Stimulated activated CD4-positive, alpha-beta T cell treated with anti-CD3 and anti-CD28 coated beads, Interleukin-15, amount 100 ng/mL, for 1 hour (primary cell): ENCODE measurements at places on chromosomes 16 and 17.

- DNase-seq: no peak
Measured at GRCh38 chr16:67858500-67858899, 11.0 kb upstream of the CENPT start.

- no peak for DNase-seq
Measured at GRCh38 chr17:79220201-79220712, 145.6 kb downstream of the ENGASE start.

GRCh38 chr16:73547552-73548403 lies 499.9 kb upstream of the ZFHX3 start:
- no peak for DNase-seq

DNA sequence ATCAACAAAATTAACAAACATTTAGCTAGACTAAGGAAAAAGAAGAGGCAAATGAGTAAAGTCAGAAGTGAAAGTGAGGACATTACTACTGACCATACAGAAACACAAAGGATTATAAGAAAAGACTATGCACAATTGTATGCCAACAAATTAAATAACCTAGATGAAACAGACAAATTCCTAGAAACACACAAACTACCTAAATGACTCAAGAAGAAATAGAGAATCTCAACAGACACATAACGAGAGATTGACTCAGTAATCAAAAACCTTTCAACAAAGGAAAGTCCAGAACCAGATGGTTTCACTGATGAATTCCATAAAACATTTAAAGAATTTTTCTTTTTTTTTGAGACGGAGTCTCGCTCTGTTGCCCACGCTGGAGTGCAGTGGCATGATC lies 35.7 kb upstream of the MYLK3 start:
- DNase-seq: no peak

DNA sequence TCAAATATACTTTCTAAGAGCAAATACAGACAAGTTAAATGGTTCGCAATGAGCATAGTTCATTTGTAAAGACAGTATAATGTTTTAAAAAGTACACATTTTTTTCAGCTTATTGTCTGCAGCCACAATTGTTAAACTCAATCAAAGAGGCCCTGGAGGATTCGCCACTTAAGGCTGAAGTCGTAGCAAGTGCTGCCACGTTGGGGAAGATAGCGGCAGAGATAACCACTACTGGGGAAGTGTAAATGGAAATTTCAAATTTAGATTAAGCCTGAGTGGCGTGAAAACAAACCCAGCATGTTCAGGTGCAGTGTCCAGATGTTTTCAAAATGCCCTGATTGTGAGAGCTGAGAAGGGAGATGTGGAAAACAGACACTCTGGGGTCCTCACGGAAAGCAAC lies 8.4 kb downstream of the PMP22 start:
- DNase-seq: no peak

DNA sequence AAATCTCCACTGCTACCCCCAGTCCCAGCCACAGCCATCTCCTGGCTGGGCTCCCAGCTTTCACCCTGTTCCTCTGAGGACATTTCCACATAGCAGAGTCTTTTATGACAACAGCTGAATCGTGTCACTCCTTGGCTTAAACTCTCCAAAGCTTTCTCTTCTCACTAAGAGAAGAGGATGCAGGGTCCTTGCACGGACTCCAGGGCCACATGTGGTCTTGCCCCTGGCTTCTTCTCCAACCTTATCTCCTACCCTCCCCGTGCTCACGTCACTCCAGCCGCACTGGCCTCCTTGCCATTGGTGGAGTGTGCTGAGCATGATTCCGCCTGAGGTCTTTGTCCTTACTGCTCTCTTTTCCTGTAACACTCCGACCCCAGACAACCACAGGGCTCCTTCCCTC lies 39.9 kb upstream of the CCDC182 start:
- no peak for DNase-seq

- no peak for DNase-seq
Measured at GRCh38 chr16:73738266-73738665, 558.3 kb upstream of the PSMD7 start.

DNA sequence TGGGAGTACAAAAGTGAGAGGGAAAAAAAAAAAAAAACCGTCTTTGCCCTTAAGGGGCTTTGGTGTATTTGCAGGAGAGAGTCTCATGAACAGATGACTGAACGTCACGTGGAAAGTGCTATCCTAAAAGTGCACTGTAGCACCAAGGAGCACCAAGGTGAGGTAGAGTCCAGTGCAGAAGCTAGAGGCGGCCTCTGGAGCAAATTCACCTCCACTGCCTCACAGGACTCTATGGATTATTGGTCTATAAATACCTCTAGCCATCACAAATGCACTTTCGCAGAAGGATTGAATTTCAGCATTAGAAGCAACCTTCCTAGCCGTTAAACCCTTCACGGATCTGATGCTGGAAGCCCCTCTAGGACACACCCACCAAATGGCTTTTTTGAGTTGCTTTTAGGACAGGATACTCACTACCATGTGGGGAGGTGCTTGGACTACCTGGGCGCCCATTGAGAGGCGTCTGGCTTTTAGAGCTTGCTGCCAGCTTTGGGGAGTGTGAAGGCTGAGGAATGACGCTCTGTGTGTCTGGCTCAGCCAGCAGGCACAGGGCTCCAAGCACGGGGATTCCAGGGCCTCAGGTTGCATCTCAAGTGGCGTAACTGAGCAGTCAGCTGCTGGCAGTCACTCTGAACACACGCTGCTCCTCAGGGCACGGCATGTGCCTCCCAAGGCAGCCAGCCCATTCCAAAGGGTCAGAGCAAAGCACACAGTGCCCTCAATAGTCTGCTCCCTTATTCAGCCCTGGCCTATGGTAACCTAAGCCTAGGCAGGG lies 52.7 kb downstream of the CDRT4 start:
- no peak for DNase-seq

DNA sequence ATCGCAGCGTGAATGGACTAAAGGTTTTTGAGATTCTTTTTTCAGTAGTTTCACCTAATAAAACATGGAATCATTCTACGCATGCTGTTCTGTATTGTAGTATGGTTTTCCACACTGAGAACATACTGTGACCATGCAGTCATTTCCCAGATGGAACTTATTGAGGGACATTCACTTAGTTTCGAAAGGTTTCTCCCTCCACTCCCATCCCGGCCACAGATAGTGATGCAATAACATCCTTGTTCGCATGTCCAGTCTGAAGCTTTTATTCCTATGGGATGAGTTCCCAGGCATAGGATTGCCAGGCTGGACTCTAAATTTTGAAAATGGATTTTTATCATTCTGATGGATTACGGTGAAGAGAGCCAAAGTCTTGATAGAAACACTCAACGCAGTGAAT lies 420.4 kb downstream of the WWOX start:
- DNase-seq: no peak

DNA sequence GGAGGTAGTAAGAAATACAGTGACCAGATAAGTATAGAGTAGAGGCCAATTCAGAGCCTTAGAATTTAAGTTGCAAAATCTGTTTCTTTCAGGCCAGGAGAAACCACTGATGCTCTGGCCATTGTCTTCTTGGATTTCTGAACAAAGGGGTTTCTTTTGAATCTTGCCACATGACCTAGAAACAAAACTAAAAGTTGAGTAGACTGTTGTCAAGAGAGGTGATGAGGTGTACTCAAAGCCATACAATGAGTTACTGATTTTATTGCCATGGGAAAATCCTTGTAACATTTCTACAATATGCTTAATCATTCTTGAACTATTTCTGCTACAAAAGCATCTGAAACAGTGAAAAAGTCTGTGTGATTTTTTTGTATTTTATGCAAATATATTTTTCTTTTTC lies 881.3 kb downstream of the CDH11 start:
- DNase-seq: no peak

GRCh38 chr17:4266550-4266949 lies 2.8 kb upstream of the ANKFY1 start:
- no peak for DNase-seq

DNA sequence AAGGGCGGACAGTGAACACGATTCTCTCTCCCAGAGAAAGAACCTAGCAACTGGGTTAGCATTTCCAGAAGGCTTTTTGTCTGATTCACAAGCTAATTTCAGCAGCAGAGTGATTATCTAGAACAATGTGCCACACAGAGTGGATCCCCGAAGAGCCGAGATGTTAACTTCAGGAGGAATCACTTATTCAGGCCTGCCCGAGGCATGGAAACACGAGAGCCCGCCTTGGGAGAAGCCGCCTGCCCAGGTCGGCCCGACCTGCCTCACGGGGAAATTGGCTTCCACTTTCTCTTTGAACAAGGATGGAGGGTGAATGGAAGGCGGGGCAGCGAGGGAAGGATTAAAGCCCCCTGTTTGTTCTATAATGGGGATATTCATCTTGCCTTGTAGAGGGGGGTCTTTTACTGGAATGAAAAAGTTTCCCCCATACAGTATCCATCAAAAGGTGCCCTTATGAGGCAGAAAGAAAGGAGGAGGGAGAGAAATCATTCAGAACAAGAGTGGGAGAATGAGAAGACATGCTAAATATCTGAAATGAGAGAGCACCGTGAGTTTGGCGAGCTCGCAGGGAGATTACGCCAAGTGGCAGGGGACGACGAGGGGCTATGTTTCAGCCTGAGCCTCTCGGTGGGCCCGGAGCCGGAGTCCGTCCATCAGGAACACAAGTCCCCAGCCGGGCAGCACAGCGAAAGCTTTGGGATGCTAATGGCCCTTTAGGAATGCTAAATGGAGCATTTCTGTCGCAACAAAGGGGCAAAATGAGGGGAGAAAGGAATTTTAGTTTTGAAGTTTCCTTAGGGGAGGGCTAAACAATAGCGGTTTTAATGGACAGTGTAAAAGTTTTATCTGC lies 33.0 kb downstream of the NTN1 start:
- DNase-seq: no peak

- no peak for DNase-seq
Measured at GRCh38 chr17:20206068-20206467, 196.9 kb downstream of the SPECC1 start.

DNA sequence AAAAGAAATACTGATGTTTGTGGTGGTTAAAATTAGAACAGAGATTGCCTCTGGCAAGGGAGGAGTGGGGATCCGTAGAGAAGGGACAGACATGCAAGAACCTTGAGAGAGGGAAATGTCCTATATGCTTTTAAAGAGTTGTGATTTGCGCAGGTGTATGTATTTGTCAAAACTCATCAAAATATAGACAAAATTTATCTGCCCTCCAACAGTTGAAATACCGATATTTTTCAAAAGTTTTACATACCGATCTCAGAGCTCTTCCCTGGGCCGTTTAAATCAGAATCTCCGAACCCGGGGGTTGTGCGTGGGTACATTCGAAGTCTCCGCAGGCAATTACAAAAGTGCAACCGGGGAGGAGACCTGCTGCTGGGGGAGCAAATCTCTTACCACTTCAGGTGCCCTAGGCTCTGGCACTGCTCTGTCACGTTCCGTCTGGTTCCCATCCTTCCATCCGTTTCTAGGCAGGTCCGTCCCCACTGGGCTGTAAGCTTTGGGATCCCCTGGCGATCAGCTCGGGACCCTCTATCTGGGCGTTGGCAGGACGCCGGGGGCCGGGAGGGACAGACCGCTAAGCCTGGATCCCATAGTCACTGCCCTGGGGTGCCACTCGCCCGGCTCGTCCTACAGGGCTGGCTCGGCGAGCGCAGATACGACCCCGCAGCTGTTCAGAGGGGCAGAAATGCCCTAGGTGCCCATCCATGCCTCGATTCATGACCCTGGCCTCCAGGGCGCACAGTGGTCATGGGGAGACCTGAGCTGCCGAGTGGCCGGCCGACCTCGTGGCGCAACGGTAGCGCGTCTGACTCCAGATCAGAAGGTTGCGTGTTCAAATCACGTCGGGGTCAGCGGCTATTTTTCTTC lies 4.2 kb downstream of the BORCS6 start:
- peak; percentile 94 for DNase-seq

- no peak for DNase-seq
Measured at GRCh38 chr17:36128411-36128978, 24.9 kb downstream of the CCL4 start.

DNA sequence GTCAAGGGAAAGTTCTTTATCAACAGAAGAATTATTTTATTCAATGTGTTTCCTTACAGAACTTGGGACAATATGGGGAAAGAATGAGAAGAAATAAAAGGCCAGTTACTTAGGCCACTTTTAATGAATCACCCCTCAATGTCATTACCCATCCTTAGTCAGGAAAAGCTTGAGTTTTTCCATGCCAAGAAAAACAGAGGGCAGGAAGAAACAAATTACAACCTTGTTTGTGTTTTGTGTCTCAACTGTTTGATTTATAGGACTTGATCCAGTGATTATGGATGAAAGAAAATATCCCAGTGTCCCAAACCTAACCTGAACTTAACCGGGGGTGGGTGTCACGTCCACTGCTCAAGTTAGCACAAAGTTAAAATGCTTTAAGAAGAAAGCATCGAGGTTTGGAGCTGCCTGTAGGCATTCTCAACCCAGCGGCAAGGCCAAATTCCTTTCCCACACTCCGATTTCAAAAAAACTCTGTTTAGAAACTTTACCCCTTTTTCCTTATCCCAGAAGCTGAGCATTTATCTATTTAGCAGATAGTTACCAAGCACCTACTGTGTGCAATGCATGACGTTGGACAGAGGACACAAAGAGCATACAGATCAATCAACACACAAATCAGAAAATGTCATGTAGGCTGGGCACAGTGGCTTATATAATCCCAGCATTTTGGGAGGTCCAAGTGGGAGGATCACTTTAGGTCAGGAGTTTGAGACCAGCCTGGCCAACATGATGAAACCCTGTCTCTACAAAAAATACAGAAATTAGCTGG lies 14.0 kb upstream of the CYB5B start:
- DNase-seq: no peak

DNA sequence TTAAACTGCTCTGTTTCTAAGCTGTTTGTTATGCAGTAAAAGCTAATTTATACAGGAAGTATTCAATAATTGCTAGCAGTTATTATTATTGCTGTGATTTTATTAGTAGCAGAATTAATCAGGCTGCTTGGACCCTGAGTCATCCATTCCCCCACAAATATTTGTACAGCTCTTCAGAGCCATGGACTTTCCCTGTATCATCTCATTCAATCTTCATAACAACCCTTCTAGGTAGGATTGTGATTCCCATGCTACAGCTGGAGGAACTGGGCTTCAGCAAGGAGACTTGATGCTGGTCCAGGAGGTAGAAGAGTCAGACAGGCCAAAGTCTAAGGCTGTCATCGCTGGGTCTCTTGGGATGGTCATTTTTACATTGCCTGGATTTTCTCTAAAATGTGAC lies 208.3 kb downstream of the C16orf95 start:
- DNase-seq: no peak

DNA sequence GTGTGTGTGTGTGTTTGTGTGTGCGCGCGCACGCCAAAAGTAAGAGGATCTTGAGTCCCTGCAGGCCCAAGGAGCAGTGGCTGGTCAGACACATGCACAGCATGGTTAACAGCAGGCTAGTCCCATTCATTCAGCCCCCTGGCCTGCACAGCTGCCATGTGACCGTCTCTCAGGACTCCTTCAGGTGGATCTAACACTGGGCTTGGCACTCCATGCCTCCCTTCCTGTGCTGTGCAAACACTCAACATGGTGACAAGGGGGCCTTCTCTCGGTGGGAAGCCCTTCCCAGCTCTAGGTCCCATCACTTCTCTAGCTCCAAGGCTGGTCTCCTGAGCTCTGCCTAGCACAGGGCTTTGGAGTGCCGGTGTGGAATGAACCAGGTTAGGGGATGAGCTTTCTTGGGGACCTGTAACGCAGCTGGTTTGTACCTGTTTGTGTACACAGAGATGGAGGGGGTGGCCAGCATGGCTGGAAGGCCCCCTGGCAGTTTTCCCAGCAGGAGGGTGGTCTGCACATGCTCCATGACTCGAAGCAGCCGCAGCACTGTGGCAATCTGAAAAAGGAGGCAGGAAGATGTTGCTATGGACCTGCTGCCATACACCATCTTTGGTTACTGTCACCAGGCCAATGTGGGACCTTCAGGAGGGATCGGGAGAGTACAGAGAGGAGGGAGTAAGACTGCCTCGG lies 69.4 kb upstream of the GCSH start:
- no peak for DNase-seq
